ENCODE measurements at places on chromosomes 6 and 20.

- no peak for DNase-seq
Observed at GRCh38 chr20:10170261-10170660, 48.4 kb upstream of the SNAP25 start.

- no peak for DNase-seq
Observed at GRCh38 chr6:30491991-30492952, 3.0 kb downstream of the HLA-E start.

DNA sequence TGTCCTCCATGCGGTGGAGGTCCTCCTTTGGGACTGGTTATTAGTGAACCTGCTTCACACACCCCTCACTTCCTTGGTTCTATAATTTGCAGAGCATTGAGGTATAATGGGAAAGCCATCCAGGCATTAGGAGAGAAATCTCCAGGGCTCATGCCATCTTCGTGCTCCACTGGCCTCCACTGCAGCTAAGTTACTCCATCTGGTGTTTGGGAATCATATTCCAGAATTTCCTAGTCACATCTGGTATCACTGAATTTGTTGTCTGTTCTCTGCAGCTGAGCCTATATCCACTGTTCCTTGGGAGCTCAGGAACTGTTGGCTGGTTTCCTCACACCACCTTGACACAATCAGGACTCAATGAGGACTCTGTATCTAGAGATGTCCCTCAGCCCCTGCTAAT lies 173.0 kb upstream of the TSHZ2 start:
- DNase-seq: no peak

DNA sequence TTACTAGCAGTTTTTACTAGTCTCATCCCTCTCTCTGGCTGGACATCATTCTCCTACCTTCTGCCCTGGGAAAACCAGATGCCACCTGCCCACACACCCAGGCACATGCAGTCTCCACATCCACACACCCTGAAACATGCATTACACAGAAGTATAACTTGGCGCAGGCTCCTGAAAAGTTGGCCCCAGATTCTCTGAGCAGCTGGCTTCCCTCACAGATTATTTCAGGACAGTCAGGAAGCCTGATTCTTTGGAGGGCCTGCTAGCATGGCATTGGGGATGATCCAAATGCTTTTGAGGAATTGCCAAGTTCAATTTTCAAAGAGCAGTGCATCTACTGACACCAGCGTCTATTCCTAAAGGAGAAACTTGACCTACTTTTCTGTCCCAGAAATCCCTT lies 27.8 kb upstream of the KIF16B start:
- DNase-seq: no peak

- no peak for DNase-seq
Observed at GRCh38 chr6:170124150-170124549, 166.7 kb downstream of the DLL1 start.

GRCh38 chr6:124873066-124873410 lies 89.2 kb upstream of the RNF217 start:
- no peak for DNase-seq

DNA sequence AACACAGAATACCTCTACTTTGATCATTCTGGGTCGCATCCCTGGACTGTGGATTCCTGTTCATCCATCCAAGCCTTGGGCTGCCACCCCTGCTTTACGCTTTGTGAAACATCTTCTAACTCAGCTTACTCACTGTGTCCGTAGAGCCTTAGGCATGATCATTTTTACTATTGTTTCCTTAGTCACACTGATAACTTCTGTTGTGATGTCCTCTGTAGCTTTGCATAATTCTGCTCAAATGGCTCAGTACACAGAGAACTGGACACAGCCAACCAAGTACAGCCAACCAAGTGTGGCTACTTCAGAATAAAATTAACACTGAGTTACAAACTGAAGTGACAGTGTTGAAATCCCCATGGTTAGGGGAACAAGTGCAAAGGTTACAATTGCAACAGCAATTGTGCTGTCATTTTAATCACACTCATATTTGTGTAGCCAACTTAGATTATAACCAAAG lies 8.6 kb upstream of the FKBP1A start:
- DNase-seq: no peak

DNA sequence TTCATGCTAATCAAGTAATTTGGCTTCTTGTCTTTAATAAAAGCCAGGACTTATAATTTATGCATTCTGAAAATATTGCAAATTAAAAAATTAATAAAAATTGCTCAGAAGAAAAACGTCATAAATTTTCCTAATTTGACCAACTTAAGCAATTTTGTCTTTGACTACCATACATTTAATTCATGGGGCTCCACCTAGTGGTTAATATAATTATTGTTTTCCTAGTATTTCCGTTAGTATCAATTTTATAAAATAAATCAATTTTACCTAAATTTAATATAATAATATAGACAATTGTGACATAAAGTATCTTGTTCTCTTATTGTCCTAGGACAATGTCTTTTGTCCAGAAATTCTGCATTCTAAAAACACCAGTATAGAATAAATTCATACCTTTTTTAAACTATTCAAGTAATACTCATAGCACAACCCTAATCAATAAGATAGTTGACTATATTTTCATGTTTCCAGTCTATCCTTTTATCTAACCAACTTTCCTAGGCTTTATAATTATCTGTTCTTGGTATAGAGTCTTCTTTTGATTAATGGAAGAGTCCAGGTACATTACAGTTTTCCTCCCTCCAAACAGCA lies 319.9 kb downstream of the TRDN start:
- no peak for DNase-seq

DNA sequence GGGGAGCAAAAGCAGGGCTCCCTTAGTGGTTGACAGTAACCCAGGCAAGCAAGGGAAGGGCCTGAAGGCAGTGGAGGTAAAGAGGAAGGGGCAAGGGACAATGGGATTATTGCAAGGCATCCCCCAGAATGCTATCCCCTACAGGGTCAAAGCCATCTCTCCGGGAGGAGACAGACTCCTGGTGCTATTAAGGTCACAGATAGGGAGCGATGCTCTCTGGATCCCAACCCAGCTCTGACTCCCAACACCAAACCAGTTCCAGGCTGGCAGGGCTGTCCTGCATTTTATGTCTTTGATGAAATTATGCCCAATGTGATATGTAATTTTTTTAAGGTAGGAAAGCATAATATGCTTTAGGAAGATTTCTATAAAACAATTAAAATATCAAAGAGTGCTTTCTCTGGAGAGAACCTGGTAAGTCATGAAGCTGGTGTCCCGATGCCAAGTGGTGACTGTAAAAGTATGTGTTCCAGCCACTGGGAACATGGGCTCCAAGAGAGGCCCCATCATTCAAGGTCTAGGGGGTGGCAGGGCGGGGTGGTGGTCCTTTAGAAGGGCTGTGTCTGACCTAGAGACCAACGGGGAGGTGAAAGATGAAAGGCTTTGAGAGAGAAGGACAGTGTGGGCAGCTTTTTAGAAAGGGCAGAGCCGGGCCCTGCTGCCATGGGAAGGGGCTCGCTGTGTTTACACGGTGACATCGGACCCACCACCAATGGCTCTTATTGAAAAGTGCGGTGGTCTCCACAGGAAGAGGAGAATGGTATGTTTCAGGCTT lies 276.5 kb downstream of the CDC5L start:
- DNase-seq: no peak

DNA sequence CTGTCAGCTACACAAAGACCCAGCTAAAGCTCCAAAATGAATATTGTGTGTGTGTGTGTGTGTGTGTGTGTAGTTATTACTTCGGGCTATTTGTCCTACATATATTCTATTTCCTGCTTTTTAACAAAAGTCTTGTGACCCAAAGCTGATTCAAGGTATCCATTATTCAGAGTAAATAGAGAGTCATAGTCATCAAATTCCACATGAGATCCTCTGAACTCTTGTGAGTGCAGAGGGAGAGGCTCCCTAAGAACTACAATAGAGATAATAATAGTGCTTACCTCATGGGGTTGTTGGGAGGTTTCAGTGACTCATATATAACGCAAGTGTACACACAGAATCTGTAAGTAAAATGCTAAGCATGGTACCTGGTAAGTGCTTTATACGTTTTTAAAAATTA lies 95.6 kb upstream of the SHLD1 start:
- DNase-seq: no peak

GRCh38 chr20:43748274-43748673 lies 21.5 kb upstream of the GTSF1L start:
- DNase-seq: no peak

DNA sequence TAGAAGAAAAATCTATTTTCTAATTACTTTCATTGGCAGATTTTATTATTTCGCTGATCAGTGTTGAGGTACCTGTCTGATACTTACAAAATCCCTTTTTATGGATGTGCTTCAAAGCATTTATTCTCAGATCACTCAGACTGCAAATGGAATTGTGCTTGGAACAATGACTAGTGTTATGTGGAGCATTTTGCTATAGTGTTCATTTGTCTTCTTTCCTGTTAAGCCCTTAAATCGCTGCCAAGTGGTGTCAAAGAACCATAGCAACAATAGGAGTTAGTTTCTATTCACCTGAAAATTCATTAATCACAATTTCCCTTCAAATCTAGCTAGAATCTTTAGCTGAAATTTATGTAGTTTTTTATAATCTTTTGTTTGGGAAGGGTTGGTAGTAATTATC lies 29.8 kb downstream of the SMPDL3A start:
- DNase-seq: no peak

DNA sequence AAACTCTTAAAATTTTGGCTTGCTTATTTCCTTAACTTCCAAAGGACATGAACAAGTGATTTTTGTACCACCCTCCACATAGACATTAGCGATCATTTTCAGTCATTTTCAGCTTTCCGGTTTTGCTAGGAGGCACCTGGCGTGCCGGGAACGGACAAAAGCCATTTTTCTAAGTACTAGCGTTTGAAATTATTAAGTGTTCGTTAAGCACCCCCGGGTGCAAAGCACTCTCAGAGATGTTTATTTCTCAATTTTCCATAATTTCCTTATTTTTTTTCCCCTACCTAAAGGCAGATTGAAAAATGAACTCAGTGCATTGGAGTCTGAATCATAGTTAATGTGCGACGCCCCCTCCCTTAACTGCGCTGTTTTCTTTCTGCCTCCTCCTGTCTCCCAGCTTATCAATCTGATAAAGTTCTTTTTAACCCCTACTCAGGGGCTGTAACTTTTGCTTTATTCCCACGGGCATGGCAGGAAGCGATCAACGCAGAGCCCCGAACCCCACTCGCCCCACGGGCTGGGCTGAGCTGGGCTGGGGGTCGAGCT lies 58.2 kb downstream of the ZNF831 start:
- DNase-seq: no peak

DNA sequence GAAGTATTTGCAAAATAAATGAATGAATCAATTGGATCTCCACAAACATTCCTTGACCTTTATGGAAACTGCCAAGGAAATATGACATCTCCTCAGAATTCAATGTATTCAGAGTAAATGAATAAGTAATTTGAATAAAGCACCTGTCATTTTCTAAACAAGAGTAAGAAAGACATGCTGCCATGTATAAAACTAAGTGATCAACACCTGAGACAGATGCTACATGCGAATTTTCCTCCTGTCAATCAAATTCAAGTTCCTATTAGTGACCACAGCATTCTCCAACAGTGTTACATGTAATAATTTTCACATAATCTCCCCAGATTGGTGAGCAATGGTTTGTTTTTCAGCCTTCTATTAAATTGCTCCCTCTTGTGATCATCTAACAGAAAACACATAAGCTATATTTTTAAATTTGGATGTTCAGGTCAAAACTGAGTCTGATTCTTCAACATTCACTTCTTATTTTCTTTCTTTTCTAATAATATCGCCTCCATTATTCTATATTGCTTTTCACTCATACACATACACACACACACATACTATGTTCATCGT lies 163.2 kb upstream of the RNF217 start:
- no peak for DNase-seq

DNA sequence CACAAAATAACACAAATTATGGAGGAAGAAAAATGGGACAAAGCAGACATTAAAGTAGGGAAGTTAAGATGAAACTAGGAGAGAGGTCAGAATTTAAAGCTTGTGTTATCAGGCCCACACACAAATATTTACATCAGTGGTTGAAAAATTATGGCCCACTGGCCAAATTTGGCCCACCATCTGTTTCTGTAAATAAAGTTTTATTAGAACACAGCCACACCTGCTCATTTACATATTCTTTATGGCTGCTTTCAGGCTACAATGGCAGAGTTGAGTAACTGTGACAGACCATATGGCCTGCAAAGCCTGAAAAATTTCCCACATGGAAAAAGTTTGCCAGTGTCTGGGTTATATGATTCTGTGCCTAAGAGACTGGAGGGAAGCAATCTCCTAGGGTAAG lies 49.0 kb downstream of the SLC22A23 start:
- no peak for DNase-seq

GRCh38 chr20:16111852-16112412 lies 461.3 kb downstream of the KIF16B start:
- DNase-seq: no peak

DNA sequence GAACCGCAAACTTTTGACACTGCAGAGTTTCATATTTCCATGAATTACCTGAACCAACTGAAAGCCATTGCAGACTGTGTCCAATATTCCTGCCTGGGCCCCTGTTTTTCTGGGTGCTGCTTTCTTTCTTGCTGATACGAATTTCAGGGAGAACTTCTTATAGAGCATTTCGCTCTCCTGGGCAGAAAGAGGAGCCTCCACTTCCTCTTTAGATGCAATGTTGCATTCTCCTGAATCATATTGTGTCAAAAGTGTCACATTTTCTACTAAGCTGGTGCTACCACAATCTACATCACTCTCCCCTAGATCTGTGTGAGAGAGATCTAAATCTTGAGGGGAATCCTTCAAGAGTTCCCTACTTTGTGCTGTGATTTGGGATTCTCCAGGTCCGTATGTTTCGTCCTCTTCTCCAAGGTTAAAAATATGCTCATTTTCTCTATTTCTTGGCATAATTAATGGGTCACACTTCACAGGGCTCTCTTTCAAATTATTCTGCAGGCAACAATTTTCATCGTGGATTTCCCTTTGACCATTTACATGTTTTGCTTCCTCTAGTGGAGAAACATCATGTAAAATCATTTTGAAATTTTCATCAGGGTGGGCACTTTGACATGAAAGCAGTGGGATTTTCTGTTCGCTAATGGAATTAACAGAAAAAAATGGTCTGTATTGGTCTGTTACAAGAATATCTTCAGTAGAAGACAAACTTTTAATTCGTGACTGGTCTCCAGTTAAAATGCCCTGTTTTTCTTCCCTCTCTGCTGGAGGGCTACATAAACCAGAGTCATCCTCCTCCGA lies 102.3 kb downstream of the DST start:
- DNase-seq: no peak

DNA sequence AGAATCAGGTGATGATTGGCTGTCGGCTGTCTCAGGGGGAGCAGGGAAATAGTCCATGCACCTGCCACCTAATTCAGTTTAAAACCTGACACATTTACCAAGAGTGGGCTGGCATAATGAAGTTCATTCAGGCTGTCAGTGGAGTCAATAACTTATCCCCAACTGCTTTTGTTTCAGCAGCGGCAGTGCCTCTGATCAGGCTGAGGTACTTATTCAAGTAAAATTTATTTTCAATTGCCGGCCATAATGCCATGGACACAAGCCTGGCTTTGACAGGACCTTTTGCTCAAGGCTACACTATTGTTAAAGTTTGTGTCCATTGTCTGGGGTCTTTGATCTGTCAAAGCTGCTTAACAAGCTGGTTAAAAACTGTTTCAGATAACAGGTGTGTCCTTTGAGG lies 20.6 kb downstream of the OLIG3 start:
- DNase-seq: no peak

GRCh38 chr6:142316791-142317368 lies 15.1 kb downstream of the ADGRG6 start:
- no peak for DNase-seq
